ENCODE measurements at places on chromosomes 6 and 20.

- no peak for DNase-seq
Measured at GRCh38 chr6:14728396-14729024, 517.4 kb upstream of the JARID2 start.

DNA sequence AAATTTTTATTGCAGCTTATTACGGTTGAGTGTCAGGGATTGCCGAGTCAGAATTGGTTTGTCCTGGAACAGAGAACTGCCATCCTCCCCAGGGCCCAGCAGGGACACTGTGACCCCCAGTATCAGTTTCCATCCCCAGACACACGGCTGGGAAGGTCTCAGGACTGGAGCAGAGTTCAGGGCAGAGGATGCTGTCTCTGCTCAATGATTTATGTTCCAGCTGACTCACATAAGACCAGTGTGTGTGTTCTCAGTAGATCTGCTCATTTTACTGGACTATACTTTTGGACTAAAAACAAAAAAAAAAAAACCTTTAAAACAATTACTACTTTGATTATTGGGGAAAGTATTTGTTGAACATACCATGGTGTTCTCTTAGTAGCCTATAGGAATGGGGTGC lies 44.2 kb downstream of the FNDC1 start:
- no peak for DNase-seq

DNA sequence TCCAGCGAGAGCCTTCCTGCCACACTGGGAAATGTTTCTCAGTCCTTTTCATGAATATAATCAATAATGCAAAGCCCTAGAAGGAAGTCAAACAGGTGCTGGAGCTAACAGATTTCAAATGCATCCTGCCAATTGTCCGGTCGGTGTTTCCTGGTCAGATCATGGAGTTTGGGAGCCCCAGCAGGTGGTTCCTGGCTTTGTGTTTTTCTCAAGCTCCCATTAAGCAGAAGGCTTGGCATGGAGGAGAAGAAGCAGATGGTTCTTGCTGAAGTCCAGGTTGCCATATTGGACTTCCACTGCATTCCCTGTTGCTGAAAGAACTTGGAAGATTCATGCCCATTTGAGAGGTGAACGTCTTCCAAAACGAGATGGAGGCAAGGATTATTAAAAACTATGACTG lies 68.6 kb downstream of the GFOD1 start:
- no peak for DNase-seq

DNA sequence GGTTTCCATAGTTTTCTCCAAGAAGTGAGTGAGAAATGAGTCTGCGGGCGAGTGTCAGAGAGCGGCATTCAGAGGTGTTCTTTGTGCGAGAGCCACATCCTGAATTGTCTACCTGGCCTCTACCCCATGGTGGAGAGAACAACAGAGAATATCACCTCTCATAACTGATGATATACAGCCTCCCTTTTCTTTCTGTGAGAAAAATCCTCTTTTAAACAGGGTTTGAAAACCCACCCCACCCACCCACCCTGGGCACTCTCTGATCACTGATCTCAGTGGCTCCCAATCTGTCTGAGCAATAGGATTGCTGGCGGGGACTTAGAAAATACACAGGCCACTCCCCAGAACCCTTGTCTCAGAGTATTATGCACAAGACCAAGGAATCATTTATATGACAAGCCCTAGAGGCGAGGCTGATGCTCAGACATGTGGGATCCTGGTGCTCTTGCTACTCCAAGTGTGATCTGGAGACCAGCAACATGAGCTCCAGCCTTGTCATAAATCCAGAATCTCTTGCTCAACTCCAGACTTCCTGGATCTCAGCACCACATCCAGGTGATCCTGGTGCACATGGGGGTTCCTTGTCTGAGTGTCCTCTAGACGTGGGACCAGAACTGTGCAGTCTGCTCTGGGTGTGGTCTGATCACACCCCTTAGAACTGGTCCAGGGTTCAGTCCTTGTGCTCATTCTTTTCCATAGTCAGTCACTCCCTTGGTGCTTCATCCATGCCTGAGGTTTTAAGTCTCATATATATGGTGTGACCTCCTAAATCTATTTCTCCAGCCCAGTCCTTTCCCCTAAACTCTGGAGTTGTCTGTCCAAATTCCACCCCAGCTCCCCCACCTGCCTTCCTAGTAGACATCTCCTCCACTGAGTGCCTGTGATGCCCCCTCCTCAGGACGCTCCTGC lies 5.3 kb downstream of the HLA-B start:
- DNase-seq, result no peak

DNA sequence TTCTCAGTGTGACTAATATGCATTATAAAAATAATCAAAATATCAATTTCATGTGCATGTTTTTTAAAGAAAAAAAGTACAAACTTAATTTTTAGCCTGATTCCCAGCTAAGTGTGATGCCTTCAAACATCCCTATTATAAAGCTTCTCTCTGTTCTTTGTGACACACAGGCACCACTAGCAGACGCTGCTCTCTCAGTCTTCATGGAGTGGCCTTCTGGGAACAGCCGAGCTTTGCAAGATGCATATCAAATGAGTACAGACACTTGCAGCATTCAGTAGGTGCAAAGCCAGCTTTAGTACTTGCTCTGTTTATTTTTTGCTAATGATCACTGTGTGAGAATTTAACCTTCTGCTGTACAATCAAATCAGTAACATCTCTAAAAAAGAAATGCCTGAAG lies 340.0 kb downstream of the ADGRB3 start:
- DNase-seq, result no peak

GRCh38 chr6:168088161-168089053 lies 9.4 kb upstream of the FRMD1 start:
- no peak for DNase-seq

- DNase-seq, result no peak
Measured at GRCh38 chr20:48790473-48791003, 37.3 kb downstream of the PREX1 start.
